ENCODE measurements at places on chromosomes 4 and X.

GRCh38 chr4:108313546-108314339, 145.0 kb upstream of the LEF1 start:
- H3K36me3 ChIP-seq, result no peaks in the 10 kb centered on the region
- no peak overlapping the region for H3K27ac ChIP-seq
- H3K4me1 ChIP-seq, result no peaks in the 10 kb centered on the region

- no peak overlapping the region for H3K4me3 ChIP-seq
- DNase-seq, result no peak
- H3K27me3 ChIP-seq, result no peaks in the 10 kb centered on the region
Observed at GRCh38 chrX:111520506-111520905, 9.1 kb downstream of the SERTM2 start.

DNA sequence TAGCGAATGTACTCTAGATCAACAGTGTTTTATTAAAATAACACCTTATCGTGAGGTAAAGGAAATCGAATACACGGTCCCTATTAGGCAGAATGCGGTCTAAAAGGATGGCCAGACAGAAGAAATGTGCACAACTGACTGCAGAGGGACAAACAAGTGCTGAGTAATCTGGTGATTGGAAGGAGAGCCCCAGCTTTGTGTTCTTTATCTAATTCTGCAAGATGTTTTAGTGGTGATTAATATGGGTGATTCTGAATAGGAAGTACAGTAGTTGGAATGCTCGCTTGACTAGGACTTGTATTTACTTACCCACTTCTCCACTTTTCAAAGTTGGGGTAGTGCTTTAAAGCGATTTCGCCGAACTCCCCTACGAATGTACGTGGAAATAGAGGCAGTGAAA, 1.2 kb downstream of the WDR44 start:
- peaks cover 12% of the 10 kb centered on the region for H3K4me1 ChIP-seq
- no peaks in the 10 kb centered on the region for H3K36me3 ChIP-seq
- peak; percentile 67 for DNase-seq
- H3K27me3 ChIP-seq, result no peaks in the 10 kb centered on the region
- peak overlapping the region; percentile 87 for H3K27ac ChIP-seq

DNA sequence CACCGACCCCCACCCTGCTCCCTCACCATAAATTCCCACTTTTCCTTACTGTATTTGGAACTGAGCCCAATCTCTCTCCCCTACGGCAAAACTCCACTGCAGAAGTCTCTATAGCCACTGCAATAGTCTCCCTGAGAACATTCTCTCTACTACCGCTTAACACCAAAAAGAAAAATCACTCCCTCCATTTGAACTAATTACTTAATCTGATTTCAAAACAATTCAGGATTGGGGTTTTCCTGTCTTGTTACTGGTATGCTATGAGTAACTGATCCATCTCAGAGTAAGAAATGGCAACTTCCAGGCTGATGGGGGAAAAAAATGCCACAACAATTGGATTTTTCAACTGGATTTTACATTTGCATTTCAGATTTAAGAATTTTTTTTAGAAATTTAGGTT, 5.8 kb downstream of the PAPSS1 start:
- no peaks in the 10 kb centered on the region for H3K36me3 ChIP-seq
- H3K4me3 ChIP-seq, result no peak overlapping the region
- no peaks in the 10 kb centered on the region for H3K27me3 ChIP-seq
- H3K4me1 ChIP-seq, result peaks cover 14% of the 10 kb centered on the region
- no peak for DNase-seq
- H3K27ac ChIP-seq, result no peak overlapping the region

GRCh38 chr4:189845145-189845846, 95.4 kb upstream of the FRG1 start:
- no peak overlapping the region for H3K27ac ChIP-seq
- H3K4me3 ChIP-seq, result no peak overlapping the region
- no peaks in the 10 kb centered on the region for H3K27me3 ChIP-seq
- DNase-seq, result peak; percentile 2
- no peaks in the 10 kb centered on the region for H3K4me1 ChIP-seq
- H3K36me3 ChIP-seq, result no peaks in the 10 kb centered on the region

DNA sequence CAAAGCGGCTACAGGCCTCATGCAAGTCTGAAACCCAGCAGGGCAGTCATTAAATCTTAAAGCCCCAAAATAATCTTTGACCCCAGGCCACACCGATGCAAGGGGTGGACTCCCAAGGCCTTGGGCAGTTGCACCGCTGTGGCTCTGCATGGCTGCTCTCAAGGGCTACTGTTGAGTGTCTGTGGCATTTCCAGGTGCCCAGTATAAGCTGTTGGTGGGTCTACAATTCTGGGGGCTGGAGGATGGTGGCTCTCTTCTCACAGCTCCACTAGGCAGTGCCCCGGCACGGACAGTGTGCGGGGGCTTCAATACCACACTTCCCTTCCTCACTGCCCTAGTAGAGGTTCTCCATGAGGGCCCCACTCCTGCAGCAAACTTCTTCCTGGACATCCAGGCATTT, 60.1 kb downstream of the NWD2 start:
- no peaks in the 10 kb centered on the region for H3K27me3 ChIP-seq
- no peak overlapping the region for H3K4me3 ChIP-seq
- DNase-seq, result no peak
- no peaks in the 10 kb centered on the region for H3K36me3 ChIP-seq
- no peaks in the 10 kb centered on the region for H3K4me1 ChIP-seq

GRCh38 chr4:67292636-67293035, 252.7 kb downstream of the CENPC start:
- no peak overlapping the region for H3K27ac ChIP-seq
- no peaks in the 10 kb centered on the region for H3K36me3 ChIP-seq
- H3K27me3 ChIP-seq, result no peaks in the 10 kb centered on the region
- H3K4me3 ChIP-seq, result no peak overlapping the region

DNA sequence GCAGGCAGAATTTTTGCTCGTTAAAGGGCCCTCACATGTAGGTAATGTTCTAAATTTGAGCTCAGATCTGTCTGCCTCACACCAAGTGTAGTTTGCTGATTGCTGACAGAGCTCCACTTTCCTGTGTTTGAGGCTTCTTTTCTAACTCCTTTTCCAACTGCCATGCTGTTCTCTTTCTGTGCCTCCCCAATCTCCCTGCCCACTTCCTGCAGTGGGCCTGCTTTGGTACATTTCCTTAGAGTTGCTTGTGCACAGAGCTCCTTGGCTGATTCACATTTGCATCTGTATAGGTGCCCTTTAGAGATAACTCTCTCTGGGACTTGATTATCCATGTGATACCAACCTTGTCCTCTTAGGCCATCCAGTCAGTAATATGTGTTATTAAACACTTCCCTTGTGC, 4.5 kb downstream of the MED28 start:
- peak overlapping the region; percentile 14 for H3K27ac ChIP-seq
- no peak for DNase-seq
- H3K4me1 ChIP-seq, result peaks cover 18% of the 10 kb centered on the region
- H3K27me3 ChIP-seq, result no peaks in the 10 kb centered on the region
- peaks cover 33% of the 10 kb centered on the region for H3K36me3 ChIP-seq
- H3K4me3 ChIP-seq, result no peak overlapping the region

GRCh38 chr4:121863799-121864198, 6.5 kb downstream of the BBS7 start:
- no peaks in the 10 kb centered on the region for H3K27me3 ChIP-seq
- H3K4me3 ChIP-seq, result no peak overlapping the region
- peaks cover 24% of the 10 kb centered on the region for H3K36me3 ChIP-seq
- no peak for DNase-seq
- H3K4me1 ChIP-seq, result peaks cover 2% of the 10 kb centered on the region

GRCh38 chrX:52280812-52281211, 88.0 kb upstream of the XAGE2 start:
- no peak overlapping the region for H3K27ac ChIP-seq
- H3K36me3 ChIP-seq, result no peaks in the 10 kb centered on the region
- H3K4me3 ChIP-seq, result no peak overlapping the region
- H3K4me1 ChIP-seq, result no peaks in the 10 kb centered on the region

DNA sequence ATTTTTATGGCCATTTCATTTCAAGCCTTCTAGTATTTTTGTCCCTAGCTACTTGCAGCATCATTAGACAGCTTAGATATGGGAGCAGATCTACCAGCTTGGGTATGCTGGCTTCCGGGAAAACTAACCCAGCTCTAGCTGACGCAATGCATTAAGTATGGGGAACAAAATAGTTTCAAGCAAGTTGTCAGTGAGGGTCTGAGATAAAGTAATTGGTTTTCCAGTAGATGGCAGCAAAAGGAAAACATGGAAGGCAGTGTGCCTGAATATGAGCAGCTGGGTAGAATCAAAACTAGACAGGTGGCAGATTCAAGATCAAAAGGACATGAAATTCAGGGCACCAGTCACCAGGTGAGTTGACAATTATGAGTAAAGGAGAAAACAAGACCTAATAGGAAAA, 340.9 kb upstream of the CTSO start:
- peak overlapping the region; percentile 37 for H3K4me3 ChIP-seq
- peaks cover 31% of the 10 kb centered on the region for H3K4me1 ChIP-seq
- DNase-seq, result peak; percentile 94
- no peaks in the 10 kb centered on the region for H3K36me3 ChIP-seq

DNA sequence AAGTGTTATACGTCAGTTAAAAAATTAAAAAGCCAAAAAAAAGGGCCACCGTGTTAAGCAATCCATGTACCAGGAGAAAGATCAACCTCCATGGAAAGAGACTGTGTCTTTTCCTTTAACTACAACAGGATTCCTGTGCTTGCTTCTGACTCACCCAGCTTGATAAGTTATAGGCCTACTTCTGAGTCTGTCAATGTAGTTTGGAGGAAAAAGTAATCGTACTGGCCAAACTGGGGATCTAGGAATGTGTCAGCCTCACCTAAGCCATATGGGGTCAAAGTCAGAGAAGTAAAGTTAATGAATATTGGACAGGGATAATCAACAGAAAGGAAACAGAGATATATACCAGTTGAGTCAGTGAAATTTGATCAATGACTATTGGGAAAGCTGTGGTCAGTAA, 470.8 kb upstream of the SLIT2 start:
- no peak overlapping the region for H3K4me3 ChIP-seq
- H3K27ac ChIP-seq, result no peak overlapping the region
- H3K36me3 ChIP-seq, result no peaks in the 10 kb centered on the region
- DNase-seq, result no peak
- H3K27me3 ChIP-seq, result no peaks in the 10 kb centered on the region
- peaks cover 8% of the 10 kb centered on the region for H3K4me1 ChIP-seq

Data from astrocyte (in vitro differentiated cells and primary cell).